ENCODE measurements at places on chromosomes 12 and 14.

GRCh38 chr14:93132472-93133065, 16.8 kb upstream of the ITPK1 start:
- no peak for DNase-seq

DNA sequence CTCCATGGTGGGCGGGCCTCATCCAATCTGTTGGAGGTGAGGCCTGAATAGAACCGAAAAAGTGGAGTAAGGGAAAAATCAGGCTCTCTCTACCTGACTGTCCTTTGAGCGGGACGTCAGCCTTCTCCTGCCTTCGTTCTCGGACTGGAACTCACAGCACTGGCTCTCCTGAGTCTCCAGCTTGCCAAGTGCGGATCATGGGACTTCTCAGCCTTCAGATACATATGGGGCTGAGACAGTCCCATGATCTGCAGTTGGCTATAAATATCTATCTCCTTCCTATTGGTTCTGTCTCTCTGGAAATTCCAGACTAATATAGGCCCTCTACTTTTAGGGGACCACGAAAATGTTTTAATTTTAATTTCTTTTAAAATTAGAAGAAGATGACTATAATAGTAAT, 29.7 kb upstream of the PLEK2 start:
- DNase-seq, result no peak

DNA sequence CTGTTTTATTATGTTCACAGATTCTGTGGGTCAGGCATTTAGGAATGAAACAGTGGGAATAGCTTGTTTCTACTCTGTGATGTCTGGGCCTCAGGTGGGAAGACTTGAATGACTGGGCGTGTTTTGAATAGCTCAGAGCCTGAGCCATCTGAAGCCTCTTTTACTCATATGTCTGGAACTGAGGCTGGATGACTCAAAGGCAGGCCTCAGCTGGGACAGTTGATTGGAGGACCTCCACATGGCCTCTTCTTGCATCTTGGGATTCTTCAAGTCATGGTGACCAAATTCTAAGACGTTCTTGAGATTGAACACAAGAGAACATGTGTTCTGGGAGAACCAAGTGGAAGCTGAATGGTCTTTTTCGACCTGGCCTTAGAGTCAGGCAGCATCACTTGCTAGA, 45.8 kb upstream of the TBX3 start:
- DNase-seq, result no peak

DNA sequence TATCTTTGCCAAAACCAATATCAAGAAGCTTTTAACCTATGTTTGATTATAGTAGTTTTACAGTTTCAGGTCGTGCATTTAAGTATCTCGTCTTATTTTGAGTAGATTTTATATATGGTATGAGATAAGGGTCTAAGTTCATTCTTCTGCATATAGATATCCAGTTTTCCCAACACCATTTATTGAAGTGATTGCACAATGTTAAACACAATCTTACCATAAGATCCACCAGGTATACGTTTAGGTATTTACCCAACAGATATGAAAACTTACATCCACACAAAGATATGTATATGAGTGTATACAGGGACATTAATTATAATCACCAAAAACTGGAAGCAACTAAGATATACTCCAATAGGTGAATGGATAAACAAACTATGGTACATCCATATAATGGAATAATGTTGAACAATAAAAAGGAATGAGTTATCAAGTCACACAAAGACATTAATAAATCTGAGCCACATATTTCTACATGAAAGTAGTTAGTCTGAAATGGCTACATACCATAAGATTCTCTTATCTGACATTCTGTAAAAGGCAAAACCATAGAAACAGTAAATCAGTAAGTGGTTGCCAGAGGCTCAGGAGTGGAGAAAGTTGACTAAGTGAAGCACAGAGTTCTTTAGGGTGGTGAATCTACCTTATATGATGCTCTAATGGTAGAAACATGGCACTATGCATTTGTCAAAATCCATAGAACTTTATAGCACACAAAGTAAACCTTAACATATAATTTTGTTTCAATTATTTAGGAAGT, 222.6 kb downstream of the NUAK1 start:
- no peak for DNase-seq

DNA sequence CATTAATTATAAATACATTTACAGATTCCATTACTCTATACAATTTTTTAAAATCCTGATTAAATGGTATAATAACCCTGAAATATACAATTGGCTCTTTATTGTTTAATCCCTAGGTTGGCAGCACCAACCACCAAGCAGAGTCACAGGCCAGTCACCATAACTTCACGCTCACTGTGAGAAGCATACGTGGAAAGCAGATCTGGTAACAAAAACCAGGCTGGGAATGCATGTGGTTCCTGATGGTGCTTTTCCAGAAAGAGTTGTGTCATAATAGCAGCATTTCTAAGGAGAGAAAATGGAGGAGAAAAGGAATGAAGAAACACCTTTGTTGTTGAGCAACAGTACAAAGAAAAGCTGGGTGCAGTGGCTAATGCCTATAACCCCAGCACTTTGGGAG, 66.1 kb downstream of the SIX6 start:
- DNase-seq, result no peak

- no peak for DNase-seq
Measured at GRCh38 chr12:123363390-123363739, 1.3 kb downstream of the SBNO1 start.

GRCh38 chr12:51972849-51973273, 21.4 kb downstream of the ACVR1B start:
- DNase-seq, result no peak

GRCh38 chr12:58540480-58541299, 379.6 kb downstream of the LRIG3 start:
- DNase-seq, result peak; percentile 61

DNA sequence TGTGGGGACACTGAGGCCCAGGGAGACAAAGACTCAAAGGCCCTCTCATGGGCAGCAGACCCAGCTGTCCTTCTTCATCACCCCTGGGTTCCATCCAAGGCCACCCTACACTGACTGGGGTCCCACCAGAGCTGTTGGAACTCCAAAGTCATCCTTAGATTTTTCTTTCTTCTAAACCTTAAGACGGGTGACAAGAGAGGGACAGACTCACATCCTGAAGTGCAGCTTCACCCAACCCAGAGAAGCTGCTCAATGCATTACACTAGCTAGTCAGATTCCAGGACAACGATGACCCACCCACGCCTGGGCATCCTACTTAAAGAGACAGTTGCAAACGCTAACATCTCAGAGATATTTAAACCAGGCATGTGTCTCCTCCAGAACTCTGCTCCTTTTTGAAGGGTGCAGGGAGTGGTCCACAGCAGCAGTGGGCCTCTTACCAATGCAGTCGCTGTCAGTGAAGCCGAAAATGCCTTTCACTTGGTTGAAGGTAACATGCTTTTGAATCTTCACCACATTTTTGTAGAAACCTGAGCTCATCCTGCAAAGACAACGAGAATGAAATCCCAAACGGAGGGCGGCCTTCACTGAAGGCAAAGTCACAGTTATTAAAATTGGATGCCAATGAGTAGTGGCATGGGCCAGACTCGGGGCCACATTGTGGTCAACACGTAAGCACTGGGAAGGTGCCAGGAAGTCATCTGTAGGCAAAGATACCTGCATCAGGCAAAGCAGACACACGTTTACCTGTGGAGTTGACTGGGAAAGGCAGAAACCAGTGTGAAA, 23.4 kb downstream of the SLC25A47 start:
- DNase-seq, result no peak

GRCh38 chr14:99524091-99524661, 43.0 kb downstream of the CCNK start:
- no peak for DNase-seq

DNA sequence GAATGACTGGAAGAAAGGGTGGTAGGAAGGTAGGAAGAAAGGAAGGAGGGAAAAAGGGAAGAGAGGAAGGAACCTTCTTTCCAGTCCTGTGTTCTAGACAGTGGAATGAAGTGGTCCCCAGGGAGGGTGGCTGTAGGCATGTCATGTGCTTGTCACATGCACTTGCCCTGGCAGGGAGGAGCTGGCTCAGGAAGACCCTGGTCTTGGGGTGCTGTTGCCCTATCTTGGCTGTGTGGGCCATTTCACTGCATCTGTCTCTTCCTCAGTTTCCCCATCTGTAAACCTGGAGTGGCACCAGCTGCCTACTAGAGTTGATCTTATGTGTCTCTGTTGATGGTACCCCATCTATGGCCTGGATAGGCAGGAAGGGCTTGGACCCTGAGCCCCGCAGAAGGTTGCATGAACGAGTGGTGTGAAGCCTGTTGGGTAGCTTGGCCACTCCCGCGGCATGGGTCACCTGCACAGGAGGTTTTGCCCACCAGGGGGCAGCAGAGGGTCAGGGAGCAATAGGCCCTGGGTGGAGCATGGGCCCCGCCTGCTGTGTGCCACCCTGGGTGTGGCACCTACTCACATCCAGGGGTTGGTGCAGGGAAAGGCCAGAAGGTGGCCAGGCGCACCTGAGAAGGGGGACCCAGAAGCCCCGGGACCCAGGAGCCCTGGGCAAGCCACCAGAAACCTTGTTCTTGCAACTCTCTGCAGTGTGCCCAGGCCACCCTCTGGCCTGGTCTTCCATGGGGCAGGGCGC, 25.1 kb downstream of the MEG3 start:
- no peak for DNase-seq

DNA sequence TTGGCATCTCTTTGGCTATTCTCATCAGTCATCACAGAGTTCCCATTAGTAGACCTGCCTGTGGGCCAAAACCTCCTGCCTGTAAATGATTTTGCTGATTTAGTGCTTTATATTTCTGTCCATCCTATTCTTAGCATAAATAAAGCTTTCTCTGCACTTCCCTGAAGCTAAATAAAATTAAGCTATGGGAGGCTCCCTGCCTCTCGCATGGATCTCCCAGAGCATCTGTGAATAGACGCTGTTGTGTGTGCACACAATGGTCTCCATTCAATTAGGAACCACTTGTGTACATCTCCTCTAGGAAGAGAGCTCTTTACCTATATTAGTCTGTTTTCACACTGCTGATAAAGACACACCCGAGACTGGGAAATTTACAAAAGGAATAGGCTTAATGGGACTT, 80.4 kb downstream of the PPFIBP1 start:
- DNase-seq, result no peak

DNA sequence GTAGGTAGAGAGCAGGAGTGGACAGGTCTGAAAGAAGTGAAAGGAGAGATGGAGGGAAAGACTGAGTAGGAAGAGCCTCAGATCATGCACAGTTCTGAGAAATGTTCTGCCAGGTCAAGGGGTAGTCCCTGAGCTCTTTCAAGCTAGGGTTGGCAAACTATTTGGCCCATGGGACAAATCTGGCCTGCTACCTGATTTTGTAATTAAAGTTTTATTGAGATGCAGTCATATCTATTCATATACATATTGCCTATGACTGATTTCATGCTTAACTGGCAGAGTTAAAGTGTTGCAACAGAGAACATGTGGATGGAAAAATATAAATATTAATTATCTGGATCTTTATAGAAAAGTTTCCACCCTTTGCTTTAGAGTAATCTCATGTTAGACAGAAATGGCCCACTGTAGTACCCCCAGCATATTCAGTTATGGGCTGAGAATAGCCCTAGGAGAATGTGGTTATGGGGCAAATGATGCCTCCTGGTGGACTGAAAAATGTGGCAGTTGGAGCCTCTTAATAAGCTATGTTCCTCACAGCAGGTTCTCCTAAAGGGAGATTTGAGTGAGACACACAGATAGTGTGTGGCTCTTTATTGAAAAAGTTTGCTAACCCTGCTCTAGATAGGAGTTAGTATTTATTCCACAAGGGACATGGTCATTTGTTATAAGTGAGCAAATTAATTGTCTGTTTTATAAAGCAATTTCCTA, 476.9 kb downstream of the LRIG3 start:
- no peak for DNase-seq

DNA sequence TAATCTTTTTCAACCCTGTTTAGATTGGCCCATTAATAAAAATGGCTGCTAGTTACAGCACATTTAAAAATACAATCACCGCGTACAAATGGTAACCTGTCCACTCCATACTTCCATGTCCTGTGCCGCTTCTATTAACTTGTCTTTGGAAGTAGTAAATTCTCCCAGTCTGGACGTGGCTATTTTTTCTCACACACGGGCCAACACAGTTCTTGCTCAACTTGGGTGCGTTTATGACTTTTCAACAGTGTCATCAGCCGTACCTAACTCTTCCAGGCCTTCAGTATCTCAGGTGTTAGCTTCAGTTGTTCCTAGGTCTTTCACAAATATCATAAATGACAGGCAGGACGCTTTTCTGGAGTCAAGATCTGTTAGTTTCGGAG, 475 bp upstream of the PCNX1 start:
- DNase-seq, result no peak

GRCh38 chr12:121916719-121917118, 1.7 kb upstream of the CFAP251 start:
- DNase-seq, result no peak

- no peak for DNase-seq
Measured at GRCh38 chr12:5070090-5070489, 26.4 kb downstream of the KCNA5 start.

DNA sequence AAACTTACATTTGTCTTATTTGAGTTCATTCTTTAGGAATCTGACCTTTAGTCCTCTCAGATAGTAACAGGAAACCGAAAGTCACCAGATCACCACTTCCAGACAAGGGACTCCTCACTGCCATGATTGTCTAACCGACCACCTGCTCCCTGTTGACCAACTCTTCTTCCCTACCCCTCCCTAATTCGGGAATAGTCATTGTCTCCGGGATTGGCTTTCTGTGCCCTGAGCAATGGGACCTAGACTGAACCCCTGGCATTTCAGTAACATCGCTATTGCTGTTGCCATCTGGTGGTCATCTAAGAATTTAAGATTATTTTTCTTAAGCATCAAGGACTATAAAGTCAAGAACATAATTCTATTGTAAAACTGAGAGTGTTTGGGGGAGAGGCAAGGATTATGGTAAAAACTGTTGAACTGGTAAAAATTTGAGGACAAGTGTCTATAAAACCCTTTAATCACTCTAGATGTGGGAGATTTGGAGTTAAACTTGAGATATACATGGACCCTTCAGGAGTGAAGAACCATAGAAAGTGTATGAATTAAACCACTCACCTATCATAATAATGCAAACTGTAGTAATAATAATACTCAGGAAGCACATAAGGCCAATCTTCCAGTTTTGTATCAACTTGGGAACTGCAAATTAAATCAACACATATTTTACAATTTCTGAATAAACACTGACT, 6.3 kb downstream of the CLEC2A start:
- DNase-seq, result peak; percentile 20

Measured in amniotic stem cell (primary cell).